ENCODE measurements at places on chromosomes 4 and X.

DNA sequence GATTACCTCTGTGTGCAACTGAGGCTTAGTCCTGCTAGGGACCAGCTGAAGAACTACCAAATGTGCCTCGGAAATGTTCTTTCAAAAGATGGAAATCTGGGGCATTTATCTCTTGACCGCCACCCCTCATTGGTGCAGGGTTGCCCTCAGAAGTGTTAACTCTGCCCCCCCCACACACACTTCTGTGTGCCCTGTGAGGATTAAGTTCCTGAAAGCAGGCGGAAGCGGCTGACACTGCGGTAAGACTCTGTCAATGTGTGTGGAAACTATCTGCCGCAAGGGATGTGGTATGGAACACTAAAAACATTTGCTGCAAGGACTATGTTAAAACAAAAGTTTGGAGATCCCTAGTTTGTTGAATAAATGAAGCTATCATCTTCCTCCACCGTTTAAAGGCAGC, 106.9 kb upstream of the NDP start:
- no peak for DNase-seq

DNA sequence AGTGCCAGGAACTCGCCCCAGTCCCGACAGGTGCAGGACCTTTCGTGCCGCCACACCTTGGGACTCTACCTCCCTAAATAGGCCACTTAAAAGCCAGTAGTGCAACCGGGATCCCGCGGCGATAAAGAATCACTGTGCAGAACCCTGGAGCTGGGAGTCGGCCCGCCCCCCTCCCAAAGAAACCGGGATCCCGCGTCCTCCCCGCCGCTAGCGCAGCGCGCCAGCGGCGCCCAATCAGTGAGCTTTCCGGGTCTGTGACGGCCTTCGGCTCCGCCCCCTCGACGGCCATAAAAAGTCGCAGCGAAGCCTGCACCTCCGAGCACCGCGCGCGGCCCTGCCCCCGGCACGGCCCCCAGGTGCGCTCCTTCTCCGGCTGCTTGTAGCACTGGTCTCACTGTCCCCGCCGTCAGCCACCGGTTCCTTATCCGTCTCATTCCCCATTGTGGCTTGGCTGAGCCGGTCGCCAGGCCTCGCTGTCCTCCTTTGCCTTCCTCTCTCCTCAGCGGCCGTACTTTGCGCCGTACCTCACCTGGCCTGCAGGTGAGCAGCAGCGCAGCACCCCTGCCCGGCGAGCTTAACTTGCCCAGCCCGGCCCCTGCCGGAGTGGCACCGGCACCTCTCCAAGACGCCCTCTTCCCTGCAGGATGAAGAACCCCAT, at the start of gene LRAT:
Gene LRAT, plus strand, starts transcription at position 318 of the 658 bp plus-strand sequence. Its CDS starts 327 bp downstream, at position 645.
- DNase-seq = no peak

- no peak for DNase-seq
Observed at GRCh38 chr4:574346-575161, 1.5 kb downstream of the TMEM271 start.

DNA sequence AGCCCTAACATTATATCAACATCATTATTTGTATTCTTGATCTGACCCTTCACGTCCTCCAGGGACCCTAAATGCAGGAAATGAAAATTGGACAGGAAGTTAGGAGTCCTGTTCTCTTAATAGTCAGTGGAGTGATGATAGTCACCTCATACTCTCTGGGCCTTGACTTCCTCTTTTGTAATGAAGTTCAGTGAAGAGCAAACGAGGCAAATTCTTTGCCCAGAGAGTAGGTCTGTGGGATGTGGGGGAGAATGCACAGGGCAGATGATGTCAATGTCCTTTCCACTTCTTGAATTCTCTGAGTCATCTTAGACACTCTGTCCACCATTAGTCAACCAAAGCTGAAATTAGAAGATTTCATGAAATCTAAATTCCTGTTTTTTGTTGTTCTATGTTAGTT, 17.1 kb upstream of the GPRIN3 start:
- no peak for DNase-seq

All from activated naive CD4-positive, alpha-beta T cell (primary cell).